LNCaP clone FGC (cell line): ENCODE measurements at places on chromosomes 2 and 18.
A peak's percentile ranks its signal among the peaks of the same experiment; 100 is the strongest.

GRCh38 chr18:54269893-54270844 lies 852 bp downstream of the POLI start:
- DNase-seq, result no peak

DNA sequence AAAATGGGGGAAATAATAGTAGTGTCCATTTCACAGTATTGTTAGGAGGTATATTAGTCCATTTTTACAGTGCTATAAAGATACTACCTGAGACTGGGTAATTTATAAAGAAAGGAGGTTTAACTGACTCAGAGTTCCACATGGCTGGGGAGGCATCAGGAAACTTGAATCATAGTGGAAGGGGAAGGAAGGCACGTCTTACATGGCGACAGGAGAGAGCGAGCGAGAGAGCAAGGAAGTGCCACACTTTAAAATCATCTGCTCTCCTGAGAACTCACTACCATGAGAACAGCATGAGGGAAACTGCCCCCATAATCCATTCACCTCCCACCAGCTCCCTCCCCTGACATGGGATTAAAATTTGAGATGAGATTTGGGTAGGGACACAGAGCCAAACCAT lies 23.4 kb downstream of the MGAT5 start:
- DNase-seq, result no peak

DNA sequence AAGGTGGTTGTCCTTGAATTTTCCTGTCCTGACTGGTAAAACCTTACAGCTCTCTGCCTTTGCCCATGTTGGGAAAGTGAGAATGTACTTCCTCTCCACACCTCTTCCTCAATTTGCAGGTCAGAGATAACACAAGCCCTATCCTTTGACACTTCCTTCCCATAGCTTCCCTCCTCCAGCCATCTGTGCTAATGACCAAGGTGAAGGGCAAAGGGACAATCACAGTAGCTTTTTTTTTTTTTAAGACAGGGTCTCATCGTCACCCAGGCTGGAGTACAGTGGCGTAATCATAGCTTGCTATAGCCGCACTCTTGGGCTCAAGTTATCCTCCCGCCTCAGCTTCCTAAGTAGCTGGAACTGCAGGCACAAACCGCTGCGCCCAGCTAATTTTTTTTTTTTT lies 24.3 kb upstream of the STPG4 start:
- no peak for DNase-seq

DNA sequence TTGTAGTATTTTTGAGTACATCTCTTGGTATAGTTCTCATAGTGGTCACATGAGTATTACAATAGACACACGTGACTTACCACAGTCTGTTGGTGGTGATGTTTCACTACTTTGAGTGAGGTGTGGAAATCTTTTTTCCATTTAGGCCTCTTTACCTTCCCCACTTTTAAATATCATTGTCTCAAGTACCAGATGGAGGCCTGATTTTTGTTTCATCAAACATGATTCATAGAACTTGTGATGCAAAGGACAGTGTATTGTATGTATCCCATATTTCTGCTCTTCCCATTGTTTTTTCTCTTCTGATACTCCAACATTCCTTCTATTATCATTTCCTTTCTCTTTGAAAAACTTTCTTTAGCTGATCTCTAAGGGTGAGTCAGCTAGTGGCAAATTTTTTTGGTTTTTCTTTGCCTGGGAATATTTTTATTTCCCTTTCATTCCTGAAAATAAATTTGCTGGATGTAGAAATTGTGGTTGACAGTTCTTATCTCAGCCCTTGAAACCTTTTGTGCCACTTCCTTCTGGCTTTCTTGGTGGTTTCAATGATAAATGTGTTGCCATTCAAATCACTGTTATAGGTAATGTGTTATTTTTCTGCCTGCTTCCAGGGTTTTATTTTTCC lies 32.8 kb downstream of the RFX8 start:
- DNase-seq, result no peak

GRCh38 chr2:179917272-179917671 lies 55.9 kb upstream of the ZNF385B start:
- DNase-seq, result peak; percentile 30

DNA sequence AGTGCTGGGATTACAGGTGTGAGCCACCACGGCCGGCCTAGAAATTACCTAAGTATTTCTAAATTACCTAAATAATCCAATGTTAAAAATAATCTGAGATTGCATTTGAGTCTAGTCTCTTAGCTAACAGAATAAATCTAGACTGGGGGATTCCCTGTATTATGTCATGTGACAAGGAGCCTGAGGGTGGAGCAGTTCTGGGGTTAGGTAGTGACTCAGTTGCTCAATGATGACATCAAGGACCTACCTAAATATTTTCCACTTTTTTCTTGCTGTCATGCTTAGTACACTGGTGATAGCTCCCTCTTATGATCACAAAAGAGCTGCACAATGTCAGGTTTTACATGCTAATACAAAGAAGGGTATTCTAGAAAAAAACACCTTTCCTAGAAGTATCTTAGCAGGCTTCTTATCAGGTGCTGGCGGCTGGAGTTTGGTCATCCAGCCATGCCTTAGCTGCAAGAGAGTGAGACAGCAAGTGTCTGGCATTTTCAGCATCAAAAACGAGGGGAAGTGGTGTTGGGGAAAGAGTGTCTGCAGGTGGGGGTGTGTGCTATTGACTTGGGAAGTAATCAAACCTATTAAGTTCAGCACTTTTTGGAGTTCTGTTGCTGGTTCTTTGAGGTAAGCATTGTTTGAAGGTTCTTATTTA lies 17.5 kb upstream of the CEP192 start:
- no peak for DNase-seq

DNA sequence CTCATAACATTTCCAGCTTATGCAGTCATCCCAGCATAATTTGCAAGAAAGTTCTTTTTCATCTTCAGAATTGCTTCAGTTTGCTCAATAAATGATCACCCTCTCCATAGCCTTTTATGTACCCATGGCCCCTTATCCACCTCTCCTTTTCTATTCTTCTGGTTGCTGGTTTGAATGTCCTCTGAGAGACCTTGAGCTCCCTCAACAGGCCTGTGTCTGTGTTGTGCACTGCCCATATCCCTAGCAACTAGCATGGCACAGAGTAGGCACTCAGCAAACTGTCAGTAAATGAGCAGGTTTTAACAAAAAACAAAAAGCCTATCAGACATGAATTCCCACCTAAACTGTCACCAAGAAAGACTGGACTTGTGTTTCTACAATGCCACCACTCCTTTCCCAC lies 160.5 kb downstream of the AKAIN1 start:
- DNase-seq, result no peak

GRCh38 chr2:18219676-18220075 lies 340.8 kb downstream of the RDH14 start:
- DNase-seq, result no peak

DNA sequence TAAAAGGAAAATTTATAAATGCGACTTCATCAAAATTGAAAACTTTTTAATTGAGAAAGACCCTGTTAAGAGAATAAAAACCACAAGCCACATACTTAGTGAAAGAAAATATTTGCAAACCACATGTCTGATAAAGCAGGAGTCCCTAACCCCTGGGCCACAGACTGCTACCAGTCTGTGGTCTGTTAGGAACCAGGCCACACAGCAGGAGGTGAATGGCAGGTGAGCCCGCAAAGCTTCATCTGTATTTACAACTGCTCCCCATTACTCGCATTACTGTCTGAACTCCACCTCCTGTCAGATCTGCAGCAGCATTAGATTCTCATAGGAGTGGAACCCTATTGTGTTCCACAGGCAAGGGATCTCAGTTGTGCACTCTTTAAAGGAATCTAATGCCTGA lies 95.5 kb upstream of the CRACDL start:
- no peak for DNase-seq

DNA sequence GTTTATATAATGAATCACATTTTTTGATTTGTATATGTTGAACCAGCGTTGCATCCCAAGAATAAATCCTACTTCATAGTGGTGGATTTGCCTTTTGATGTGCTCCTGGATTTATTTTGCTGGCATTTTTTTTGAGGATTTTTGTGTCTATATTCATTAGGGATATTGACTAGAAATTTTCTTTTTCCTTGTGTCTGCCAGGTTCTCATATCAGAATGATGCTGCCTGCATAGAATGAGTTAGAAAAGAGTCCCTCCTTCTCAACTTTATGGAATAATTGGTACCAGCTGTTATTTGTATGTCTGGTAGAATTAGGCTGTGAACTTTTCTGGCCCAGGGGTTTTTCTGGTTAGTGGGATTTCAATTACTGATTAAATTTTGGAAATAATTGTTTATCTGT lies 457.4 kb upstream of the DSEL start:
- no peak for DNase-seq

- DNase-seq, result no peak
These were observed 32.9 kb downstream of the CFAP210 start for GRCh38 chr2:169661265-169661664.

DNA sequence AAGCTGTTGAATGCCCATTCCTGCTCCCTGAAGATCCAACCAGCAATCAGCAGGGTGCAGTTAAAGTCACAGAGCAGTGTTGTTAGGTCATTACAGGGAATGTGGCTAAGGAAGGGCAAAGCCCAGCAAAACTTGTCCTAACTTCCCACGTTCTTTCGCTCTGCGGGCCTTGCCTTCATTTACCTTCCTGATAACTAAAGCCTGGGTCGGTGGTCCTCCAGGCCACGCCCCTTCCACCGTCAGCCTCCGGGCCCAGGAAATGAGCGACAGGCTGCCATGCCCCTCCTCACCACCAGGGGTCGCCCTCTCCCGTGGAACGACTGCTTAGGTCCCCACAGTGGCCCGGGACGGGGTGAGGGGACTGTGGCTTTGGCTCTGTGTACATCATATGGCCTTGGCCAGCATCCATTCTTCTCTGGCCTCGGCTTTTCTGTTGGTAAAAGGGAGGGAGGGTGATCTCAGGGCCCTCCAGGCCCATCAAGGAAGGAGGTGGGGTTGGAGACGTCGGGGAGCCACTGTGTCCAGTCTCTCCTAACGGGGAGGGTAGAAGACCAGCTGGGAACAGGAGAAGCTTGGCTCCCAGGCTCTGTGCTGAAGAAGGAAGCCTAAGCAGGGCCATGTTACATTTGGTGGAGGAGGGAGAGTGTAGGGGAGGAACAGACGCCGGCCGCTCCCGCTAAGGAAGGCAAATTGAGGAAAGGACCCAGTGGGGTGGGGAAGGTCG lies 2.2 kb downstream of the SH2D6 start:
- peak; percentile 63 for DNase-seq

- DNase-seq, result no peak
These were observed 30.6 kb downstream of the CYB5A start for GRCh38 chr18:74261053-74261713.

- no peak for DNase-seq
These were observed 94.4 kb upstream of the RND3 start for GRCh38 chr2:150581717-150582472.
